ENCODE measurements at places on chromosomes 11 and 22.

- DNase-seq: no peak
Measured at GRCh38 chr11:75796091-75796435, 18.9 kb upstream of the UVRAG start.

DNA sequence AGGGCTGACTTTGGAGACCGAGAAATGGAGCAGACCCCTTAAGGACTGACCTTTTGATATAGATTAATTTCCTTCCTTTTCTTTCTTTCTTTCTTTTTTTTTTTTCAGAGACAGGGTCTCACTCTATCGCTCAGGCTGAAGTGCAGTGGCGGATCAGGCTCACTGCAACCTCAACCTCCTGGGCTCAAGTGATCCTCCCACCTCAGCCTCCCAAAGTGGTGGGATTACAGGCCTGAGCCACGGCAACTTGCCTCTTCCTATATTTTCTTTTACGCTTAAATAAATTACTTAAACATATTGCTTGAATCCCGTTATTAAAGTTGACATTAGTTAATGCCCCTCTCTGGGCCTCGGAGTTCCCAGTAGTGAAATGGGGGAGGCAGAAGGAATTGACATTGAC, 350 bp upstream of the KCTD14 start:
- DNase-seq: no peak

- no peak for DNase-seq
Measured at GRCh38 chr11:114318361-114318760, 22.2 kb downstream of the NNMT start.

- DNase-seq: no peak
Measured at GRCh38 chr22:47047321-47048122, 285.1 kb downstream of the TBC1D22A start.

DNA sequence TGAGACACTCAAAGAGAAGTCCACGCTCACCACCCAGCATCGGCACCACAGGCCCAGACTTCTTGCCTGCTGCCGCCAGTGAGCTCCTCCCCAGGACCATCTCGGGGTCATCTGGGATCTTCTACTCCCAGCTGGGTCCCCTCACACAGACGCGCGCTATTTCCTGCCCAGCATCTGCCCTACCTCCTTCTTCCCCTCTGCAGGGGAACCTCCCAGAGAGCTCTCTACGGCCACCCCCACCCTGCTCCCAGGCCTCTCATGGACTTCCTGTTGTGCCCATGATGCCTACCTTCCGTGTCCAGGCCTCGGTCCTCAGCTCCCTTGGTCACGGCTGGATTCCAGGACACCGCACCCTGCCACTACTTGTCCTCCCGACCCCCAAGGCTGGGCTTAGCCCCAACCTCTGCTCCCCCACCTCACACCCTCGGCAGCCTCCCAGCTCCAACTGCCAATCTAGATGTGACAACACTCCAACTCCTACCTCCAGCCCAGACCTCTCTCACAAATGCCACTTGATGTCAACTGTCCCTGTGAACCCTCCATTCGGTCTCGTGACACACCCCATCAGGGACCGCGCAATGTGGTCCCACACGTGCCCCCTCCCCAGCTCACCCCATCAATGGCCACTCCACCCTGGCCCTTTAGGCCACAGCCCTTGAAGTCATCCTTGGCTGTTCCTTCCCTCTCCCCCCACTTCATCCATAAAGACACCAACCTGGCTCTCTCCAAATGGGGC, 45.3 kb downstream of the SGSM3 start:
- DNase-seq: no peak

- no peak for DNase-seq
Measured at GRCh38 chr11:131579932-131580387, 209.5 kb downstream of the NTM start.

DNA sequence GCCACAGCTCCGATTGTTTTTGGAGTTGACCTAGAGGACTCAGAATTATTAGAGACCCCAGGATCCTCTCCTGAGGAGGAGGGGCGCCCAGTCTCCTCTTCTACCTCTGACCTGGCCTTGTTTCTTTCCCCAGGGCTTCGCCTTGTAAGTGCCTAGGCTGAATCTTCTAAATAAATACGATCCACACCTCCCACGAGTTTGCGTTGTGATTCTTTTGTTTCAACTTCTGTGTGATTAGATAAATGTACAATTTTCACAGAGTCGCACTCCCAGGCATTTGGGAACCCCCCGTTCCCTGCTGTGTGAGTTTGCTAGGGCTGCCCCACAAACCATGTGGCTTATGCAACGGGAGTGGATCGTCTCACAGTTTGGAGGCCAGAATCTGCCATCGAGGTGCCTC, 1.2 kb downstream of the KRTAP5-8 start:
- DNase-seq: no peak

- DNase-seq: no peak
Measured at GRCh38 chr11:68263444-68264035, 8.2 kb downstream of the C11orf24 start.

DNA sequence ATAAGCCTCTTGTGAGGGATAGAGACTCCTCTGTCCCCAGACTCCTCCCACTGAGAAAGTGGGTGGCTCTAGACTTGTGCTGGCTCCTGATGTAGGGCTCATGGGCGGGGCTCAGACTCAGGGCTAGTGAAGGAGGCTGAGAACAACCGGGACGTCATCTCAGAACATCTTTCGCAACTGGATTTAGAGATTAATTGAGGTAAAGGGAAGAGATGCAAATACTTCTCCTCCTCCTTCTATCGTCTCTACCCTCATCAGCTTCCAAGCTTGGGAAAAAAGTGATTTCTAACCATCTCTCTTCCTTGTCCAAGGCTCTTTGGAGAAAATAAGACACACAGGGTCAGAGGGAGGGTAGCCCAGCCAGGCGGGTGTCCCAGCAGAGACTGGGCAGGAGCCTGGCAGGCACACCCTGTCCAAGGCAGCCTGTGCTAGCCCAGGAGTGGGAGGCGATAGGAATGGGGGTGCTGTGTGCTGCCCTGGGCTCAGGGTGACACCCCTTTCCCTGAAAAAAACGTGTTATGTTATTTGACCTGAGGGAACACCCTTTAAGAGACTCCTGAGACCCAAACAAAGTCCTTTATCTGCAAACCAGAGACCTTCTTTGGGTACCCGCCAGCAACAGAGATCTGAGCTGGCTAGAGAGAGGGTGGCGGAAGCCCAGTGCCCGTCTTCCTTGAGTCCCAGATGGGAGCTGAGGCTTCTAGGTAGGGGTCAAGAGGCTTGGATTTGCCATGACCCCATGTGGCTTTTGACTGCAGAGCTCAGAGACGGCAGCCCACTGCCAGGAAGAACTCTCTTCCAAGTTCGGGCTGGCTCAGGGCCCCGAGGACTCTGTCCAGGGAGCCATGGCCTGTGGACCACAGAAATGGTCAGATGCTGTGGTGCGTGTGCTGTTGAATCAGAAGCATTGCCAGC, 160.9 kb downstream of the ADAMTS15 start:
- DNase-seq: no peak

DNA sequence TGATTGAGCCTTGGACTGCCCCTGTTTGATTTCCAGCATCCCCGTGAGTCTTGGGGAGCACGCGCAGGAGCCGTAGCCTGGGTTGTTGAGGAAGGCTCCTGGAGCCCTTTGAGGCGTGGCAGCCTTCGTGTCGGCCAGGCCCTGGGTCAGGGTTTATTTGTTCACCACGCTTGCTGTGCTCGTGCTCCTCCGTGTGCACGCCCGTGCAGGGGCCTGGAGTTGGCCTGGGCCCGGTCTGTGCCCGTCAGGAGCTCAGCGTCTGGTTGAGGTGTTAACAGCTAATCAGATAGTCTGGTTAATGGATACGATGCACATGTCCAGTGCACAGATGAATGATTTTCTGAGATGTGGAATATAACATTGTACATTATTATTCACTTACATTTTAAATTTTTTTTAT, 8.0 kb downstream of the IGHMBP2 start:
- DNase-seq: no peak

DNA sequence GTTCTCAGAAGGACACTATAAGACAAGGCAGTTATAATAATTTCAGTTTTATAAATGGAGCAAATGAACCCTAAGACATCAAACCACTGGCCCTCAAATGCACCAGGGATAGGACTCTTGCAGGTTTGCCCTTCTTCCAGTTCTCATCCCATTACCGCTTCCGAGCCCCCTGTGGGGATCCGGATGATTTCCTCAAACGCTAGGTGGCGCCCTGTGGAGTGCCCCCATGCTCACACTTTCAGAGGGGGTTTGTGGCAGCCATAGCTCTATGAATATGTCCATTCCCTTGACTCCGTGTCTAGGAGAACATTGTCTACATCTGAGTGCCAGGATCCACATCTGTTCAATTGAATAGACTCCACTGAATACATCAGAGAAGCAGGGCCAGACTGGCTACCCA, 816.3 kb downstream of the NTM start:
- no peak for DNase-seq

DNA sequence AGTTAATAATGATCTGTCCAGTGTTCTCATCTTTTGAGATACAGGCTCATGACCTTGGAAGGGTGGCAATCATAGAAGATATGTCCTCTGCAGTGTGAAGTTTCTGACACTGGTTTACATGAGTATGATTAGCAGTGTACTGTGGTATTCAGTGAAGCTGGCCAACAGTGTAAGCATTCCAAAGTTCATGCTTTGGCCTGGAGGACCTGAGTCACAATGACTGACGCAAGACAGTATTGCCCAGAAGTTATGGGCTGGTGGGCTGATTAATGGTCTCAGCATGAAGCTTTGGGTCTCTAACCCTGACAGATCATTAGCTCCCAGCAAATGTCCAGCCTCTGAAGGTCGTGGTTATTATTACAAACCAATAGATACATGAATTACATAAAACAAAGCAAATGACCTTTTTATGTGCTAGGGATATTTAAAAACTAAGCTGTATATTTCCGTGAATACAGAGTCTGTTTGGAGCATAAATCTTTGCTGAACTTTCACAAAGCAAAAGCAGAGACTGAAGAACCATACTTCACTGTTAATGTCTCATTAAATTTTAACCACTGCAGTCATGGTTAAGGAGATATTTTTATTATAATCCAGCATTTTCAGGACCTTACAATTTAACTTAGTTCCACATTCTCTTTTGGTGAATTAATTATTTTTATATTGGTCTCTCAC, 28.3 kb upstream of the USP47 start:
- DNase-seq: no peak

DNA sequence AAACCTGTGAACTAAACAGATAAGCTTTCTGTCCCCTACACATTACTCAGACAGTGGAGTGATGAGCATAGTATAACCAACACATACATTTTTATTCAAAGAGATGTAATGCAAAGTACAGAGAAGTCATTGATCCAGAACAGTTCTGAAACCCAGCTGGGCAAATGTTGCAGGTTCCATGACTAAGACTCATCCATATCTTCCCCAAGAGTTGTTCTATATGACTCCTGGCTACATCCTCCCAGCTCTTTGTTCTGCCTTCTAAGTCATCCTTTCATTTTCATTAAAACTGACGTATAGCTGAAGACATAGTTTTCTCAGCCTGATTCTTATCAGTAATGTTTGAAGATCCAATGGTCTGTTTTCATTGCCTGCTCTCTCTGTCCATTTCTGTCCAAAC, 47.3 kb downstream of the PLAAT5 start:
- DNase-seq: no peak

DNA sequence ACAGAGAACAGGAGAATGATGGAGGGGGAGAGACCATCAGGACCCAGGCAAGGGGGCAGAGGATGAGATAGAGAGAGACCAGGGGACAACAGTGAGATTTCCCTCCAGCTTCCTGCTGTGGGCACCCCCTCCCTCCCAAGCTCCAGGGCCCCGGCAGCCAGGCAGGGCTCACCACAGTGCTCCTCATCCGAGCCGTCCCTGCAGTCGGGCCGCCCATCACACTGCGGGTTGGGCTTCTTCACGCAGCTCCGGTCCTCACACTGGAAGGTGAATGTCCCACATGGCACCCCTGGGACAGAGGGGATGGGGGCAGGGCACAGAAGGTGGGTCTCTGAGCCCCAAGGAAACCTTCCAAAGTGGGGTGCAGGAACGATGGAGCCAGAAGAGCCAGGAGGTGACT, 19.2 kb downstream of the KCTD17 start:
- DNase-seq: no peak

DNA sequence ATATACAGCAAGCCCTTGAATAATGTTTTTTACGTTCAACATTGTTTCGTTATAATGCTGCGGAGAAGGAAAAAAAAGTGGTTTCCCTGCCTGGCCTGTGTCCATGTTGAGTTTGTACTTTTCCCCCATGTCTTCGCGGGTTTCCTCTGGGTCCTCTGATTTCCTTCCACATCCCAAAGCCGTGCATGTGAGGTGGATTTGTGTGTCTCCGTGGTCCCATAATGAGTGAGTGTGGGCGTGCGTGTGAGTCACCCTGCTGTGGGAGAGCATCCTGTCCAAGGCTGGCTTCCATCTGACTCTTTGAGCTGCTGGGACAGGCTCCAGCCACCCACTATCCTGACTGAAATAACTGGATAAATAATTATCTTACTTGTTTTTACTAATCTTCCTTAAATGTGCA, 29.6 kb upstream of the SNX19 start:
- no peak for DNase-seq

DNA sequence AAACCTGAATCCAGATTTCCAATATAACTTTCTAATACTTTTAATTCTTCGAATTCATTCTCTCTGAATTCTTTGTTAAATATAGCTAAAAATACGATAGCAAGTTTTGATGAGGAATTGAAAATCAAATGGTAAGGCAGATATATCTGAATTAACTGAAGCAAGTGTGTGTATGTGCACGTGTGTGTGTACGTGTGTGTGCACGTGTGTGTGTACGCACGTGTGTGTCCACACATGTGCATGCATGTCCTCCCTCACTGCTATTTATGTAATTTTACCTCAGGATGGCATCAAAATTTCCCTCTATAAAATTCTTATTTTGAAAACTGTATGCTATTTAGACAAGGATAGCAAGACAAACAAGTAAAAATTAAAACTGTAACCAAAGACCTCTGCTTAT, 961.3 kb upstream of the CNTN5 start:
- no peak for DNase-seq

DNA sequence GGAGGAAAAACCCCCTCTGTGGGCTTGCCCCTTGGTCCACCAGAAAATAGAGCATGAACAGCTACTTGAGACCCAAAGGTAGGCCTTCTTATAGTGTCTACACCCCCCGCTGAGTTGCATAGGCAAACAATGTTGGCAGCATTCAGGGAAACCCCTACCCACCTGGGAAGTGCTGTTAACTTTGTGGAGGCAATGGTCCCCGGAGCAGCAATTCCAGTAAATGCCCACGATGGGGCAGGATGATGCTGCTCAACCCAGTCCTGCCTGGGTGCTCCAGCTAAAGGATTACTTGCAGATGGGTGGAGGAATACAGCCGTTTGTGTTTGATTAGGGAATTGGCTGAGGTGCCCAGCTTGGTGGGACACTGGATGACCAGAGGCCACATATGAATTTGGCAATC, 381.3 kb upstream of the ANO5 start:
- DNase-seq: no peak

DNA sequence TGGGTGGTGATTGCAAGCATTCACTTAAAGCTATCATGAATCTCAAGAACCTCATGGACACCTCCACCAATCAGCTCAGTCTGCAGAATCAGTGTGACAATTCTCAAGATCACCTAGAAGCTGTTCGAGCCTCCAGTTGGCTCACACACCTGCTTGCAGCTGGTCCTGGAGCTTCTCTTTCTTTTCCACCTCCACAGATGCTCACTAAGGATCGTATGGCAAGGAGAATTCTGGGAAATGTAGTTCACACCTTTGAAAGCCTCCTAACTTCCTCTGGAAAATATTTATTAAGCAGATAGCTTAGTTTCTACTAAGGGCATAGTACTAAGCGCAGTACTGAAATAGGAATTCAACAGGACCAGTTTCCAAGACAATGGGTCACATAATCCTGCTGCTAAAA, 26.2 kb downstream of the FSHB start:
- no peak for DNase-seq
